ENCODE measurements at places on chromosomes 11 and 22.
A peak's percentile ranks its signal among the peaks of the same experiment; 100 is the strongest.

- no peak for DNase-seq
Observed at GRCh38 chr11:30876663-30877396, 290.7 kb upstream of the MPPED2 start.

DNA sequence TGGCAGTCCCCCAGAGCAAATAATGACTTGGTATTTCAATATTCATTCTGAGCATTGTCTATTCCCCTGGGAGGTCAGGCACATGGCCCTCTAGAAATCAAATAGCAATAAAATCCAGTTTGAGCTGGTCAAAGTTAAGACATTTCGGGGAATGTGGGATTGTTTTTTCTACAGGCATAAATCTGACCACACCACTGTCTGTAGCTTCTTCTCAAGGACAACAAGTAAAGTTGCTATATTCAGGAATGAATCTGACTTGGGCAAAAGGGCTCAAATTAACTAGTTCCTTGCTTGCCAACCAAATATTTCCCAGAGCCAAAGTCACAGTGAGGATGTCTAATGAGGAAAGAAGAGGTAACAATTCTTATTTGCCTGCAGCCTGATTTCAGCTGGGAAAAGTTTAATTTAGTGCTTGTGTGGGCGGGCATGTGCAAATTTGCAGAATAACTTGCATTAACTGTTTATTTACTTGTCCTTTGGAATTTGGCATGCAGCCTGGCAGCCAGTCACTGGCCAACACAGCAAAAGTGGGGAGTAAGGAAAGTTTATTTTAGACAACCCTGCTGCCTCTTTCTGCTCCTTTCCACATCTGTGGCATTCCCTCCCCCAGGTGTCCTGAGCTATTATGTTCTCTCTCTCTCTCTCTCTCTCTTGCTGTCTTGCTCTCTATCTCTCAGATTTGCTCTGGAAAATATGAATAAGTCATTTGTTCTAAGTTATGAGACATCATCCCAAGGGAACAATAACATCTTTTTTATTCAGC is 51.2 kb upstream of the ARHGAP20 start:
- peak; percentile 78 for DNase-seq

- DNase-seq, result no peak
Observed at GRCh38 chr11:127440616-127441015, 440.0 kb upstream of the KIRREL3 start.

DNA sequence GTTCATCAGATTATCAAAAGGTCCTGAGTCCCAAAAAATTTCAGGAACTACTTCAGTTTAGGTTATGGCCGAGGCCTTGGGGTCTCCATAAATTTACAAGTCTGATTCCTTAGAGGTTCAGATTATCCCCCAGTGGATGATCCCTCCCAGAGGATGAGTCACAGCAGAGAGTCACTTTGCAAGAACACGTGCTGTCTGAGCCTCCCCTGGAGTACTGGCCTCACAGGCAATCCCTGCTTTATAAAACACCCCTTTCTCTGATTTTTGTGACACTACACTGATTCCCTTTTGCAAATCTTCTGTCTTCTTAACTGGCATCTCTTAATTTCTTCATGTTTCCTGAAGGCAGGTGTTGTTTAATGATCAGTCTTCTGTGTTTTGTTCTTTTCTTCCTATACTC is 45.3 kb downstream of the CCDC34 start:
- DNase-seq, result peak; percentile 50

- DNase-seq, result peak; percentile 35
Observed at GRCh38 chr11:124793466-124794278, 6.5 kb downstream of the MSANTD2 start.

DNA sequence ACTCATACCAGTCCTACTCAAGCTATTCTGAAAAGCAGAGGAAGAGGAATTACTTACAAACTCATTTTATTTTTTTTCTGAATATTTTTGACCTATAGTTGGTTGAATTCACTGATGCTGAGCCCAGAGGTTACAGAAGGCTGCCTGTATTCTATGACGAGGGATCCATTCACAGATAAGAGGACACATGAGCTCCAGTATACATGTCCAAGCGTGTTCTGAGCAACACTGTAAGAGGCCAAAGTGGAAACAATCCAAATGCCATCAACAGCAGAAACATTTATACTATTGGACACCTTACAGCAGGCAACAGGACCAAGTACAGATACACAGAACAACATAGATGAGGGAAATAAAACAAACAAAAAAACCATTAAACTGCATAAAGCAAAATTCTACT is 10.3 kb downstream of the KDM4E start:
- no peak for DNase-seq

- DNase-seq, result peak; percentile 60
Observed at GRCh38 chr11:9691865-9692264, 28.0 kb downstream of the SWAP70 start.

DNA sequence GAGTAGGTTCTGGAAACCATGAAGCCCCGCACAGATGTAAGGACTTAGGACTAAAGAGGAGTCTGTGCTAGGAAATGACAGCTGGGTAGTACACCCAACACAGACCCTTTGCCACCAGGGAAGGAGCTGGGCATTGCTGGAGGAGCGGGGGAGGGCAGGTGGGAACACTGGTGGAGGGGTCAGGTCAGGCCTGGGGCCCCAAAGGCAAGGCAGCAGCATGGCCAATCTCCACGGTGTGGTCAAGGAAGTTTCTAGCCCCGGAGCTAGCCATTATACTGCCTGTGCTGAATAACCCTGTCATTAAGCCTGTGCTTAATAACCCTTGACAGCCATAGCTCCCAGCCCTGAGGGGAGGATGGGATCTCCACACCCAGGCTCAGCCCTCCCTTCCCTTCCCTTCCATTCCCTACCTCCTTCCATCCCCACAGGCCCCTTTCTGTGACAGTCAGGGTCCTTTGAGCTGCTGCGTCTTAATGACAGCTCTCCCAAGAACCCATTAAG is 2.1 kb downstream of the TMPRSS4 start:
- no peak for DNase-seq

GRCh38 chr11:17333799-17334586 is 17.6 kb upstream of the NCR3LG1 start:
- DNase-seq, result no peak

GRCh38 chr22:42297778-42298177 is 27.3 kb upstream of the TCF20 start:
- DNase-seq, result no peak

DNA sequence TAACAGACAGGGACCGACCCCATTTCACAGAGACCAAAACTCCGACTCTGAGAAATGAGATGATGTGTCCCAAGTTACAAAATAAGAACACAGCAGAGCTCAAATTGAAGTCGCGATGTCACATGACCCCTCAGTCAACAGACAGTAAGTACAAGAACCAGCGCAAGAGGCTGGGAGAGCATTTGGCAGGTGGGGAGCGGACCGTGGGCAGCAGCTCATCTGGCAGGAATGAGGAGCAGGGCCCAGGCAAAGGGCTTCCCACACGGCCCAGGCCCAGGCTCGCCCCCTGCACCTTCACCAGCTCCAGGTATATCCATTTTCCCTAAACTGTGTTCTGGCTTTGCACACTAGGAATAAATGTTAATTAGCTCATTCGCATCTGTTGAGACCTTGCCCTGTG is 34.3 kb downstream of the SCUBE1 start:
- no peak for DNase-seq

DNA sequence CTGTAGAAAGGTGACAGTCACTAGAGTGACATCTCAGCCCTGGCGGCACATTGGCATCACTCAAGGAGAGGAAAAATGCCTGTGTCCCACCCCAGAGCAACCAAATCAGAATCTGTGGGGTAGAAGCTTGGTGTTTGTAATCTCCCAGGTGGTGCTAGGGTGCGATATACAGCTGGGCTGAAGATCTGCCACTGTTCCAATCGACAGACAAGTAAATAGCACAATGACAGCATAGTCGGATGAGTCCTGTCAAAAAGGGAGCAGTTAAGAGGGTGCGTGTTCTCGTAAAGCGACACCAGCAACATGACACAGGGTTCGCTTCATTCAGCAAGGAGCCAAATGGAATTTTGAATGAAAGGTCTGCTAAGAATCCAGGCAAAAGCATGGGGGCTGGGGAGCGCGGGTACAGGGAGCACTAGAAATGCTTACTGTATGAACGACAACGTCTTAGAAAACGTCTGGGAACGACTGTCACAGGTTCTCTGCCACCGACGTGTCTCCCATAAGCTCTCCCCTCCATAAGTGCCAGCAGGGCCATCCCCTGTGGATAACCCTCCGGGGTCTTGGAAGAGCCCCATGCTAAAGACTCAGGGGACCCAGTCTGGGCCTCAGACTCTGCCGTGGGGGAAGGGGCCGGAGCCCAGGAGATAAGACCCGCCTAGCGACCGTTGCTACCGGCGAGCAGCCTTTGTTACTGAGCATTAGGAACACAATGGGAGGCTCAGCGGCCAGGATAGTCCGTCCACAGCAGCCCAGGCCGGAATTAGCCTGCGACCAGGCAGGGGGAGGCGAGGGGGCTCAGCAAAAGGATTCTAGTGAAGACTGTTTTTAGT is 20.8 kb downstream of the ADA2 start:
- no peak for DNase-seq

DNA sequence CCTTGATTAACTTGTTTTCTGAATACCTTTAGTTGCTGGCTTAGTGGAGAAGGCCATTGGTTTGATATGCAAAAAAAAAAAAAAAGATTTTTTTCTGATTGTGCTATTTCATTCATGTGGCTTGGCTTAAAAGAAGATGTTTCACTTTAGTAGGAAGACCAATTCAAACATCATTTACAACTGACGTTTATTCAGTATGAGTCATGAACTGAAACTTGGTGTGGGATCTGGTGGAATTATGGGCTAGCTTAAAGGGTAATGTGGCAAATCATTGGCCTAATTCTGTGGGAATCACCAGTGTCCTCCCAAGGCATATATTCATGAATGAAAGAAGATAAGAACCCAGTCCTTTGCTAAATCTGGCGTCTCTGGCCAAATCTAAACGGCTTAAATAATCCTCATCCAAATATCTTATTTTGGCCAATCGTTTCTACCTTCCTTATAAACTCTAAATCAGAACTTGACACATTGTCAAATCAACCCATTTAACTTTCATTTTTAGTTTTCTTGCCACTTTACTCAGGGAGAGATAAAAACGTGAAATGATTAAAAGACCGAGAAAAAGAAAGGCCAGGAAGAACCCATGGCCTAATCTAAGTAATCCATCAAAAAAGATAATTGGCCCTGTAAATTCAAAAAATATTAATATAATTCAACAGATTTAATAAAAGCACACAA is 77.0 kb downstream of the DDIAS start:
- peak; percentile 77 for DNase-seq

DNA sequence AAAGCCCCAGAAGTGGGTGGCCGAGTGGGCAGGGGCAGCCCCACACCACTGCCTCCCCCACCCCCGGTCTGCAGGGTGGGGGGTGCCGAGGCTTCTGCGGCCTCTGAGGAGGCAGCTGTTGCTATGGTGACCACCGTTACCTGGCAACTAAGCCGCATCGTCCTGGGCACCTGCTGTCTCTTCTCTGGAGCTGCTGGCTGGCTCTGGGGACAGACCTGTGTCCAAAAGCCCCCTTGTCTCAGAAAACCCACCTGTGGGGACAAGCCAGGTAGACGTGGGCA is 79.9 kb upstream of the PRR5 start:
- DNase-seq, result no peak

DNA sequence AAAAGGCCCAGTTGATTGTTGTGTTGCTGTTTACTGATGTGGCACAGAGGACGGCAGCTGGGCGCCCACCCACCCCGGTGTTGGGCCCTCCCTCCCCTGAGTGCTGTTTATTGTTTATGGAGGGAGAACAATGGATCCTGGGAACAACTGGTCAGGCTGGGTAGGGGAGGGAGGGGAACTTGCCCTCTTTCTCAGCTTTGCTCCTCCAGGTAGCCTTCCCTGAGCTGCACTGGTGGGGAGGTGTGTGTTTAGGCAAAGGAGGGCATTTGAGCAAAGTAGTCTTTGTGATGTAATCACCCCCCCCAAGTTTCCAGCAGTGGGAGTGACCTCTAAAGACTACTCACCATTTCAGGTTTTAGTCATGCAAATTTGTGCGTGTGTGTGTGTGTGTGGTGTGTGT is 1035.3 kb downstream of the NTM start:
- no peak for DNase-seq

GRCh38 chr11:118619444-118620197 is 12.2 kb downstream of the PHLDB1 start:
- DNase-seq, result peak; percentile 96

GRCh38 chr11:43944761-43945311 is 2.4 kb downstream of the C11orf96 start:
- DNase-seq, result no peak
